ENCODE measurements at places on chromosomes 2 and 18.

GRCh38 chr2:108978709-108979111 is 10.3 kb downstream of the EDAR start:
- DNase-seq = peak; percentile 14

DNA sequence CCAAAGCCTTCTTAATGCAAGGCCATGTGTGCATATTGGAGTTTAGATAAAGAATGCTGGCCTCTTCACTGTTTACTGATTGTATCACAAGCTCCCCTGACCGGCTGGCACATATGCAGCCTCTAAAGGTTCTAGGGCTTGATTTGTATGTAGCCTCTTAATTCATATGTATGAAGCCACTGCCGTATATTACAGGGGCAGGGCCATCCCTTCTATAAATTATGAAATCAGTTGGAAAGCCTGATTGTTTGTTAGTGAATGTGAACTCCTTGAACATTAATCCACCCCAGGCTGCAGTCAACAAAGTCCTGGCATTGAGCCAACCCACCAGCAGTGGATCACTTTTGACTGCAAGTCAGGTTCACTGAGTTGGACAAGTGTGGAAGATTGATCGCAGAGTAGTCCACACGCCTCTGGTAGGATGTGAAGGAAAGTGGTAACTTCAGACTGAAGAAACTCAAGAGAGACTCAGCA is 61.6 kb upstream of the PARD3B start:
- DNase-seq = no peak

GRCh38 chr2:190636361-190636760 is 12.5 kb upstream of the NAB1 start:
- DNase-seq = peak; percentile 85

- DNase-seq = peak; percentile 66
Observed at GRCh38 chr2:30514134-30514847, 67.2 kb downstream of the LCLAT1 start.

DNA sequence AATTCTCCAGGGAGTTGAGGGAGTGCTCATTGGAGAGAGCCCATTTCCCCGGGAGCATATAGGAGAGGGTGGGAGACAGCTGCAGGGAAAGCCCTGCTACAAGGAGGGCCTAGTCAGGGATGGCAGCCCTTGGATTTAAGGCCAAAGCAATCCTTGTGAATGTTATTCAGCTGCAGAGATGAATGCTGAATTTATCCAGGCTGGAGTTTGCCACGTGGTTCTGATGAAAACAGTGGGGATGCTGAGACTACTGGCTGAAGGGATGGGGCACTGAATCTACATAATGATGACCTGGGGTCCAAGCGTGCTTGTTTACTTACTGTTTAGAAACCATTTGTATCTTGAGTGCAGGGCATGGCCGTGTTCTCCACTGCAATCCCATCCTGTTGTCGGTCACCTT is 35.6 kb upstream of the RNF149 start:
- no peak for DNase-seq

GRCh38 chr2:30231996-30232800 is 864 bp downstream of the LBH start:
- peak; percentile 71 for DNase-seq

GRCh38 chr18:50341443-50341842 is 33.4 kb upstream of the SKA1 start:
- no peak for DNase-seq

DNA sequence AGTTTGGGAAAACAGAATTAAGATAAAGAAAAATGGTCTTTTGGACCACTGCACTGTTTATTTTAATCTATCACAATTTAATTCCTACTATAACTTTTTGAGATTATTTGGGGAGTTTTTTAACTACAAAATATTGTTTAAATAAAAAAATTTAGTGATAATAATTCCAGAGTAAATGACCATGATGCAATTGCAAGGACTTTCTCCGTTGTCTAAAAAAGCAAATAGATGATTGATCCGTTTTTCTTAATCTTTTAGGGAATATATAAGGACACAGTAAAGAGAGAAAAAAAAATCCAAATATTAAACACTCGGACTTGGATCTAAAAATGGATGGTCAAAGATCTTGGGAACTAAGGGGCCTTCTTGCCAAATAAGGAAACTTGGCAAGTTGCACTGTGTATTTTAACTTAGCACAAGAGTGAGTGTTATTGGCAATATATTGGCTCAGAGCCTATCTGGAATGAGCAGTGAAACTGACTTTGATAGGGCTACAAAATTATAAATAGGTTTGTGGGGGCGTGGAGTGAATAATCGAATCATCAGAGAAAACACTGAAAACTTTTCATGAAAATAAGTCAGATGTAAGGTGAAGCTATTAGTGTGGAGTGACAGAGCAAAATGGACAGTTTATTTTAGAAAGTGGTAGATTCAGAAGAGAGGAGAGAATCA is 2.0 kb downstream of the MAP3K20 start:
- peak; percentile 48 for DNase-seq

DNA sequence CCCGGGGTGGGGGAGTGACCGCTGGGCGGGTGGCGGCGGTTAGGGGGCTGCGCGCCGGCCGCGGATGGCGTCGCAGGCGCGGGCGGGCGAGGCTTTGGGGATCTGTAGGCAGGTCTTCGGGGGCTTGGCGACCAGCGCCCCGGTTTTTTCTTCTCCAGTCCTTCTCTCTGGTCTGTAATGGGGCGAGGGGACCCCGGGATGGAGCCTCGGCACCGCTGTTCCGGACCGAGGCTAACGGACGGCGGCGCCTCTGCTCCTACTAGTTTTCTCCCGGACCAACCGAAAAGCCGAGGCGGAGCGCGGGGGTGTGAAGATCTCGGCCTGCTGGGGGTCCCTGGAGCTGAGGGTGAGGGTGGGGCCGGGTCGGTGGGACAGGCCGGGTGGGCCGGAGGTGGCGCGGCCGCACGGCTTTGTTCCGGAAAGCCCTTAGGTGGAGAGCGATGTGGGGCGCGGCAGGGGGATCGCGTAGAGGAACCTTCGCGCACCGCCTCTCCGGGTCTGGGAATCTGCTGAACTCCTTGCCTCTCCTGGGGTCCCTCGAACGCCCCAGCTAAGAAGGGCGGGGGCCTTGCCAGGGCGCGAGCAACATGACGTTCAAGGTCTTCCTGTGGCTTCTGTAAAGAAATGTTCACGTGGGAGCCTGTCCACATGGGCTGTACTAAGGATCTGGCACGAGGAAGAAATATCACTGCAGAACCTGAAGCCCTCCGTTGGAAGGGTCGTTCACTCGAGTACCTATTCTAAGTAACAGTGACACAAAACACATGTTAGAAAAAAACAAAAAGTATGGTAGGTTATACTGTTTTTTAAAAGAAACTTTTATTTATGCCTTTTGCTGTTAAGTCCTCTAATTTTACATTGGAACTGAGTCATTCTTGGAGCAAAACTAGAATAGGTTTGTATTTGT is 861 bp downstream of the SLC39A10 start:
- peak; percentile 83 for DNase-seq

- DNase-seq = no peak
Observed at GRCh38 chr2:6074089-6074643, 382.0 kb downstream of the SOX11 start.

- DNase-seq = no peak
Observed at GRCh38 chr2:48558456-48558855, 28.5 kb downstream of the STON1 start.

- DNase-seq = no peak
Observed at GRCh38 chr2:3344897-3345296, 32.7 kb downstream of the EIPR1 start.

- peak; percentile 63 for DNase-seq
Observed at GRCh38 chr2:72579591-72580180, 246.1 kb downstream of the EXOC6B start.

DNA sequence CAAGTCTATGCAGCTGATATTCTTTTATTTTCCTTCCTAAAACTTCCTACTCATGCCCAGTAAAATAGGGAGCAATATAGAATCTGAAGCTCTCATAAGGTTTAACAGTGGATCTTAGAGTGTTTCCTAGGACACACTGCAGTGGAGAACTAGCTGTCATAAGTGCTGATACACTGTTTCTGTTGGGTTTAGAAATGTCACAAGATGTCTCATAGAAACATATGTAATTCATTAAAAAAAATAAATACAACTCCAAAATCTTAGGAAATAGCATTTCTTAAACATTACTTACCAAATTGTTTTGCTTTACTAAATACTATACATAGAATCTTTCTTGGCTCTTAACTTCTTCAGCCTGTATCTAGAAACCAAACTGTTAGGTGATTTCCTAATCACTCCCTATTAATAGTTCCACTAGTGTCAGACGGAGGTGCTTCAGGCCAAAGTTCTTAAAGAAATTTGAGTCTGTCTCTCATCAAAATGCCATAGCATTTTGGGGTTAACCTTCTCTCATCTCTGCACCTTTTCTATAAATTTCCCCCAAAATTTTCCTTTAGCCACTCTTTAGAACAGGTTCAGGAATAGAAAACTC is 93.7 kb downstream of the CERKL start:
- DNase-seq = no peak

- DNase-seq = peak; percentile 62
Observed at GRCh38 chr2:186129767-186130581, 356.1 kb upstream of the ZC3H15 start.

- peak; percentile 79 for DNase-seq
Observed at GRCh38 chr2:108542071-108542470, 7.8 kb downstream of the LIMS1 start.

Measured in fibroblast of skin of right biceps (primary cell).